NCI-H2107 (cell line): ENCODE measurements at places on chromosomes 5 and 9.

DNA sequence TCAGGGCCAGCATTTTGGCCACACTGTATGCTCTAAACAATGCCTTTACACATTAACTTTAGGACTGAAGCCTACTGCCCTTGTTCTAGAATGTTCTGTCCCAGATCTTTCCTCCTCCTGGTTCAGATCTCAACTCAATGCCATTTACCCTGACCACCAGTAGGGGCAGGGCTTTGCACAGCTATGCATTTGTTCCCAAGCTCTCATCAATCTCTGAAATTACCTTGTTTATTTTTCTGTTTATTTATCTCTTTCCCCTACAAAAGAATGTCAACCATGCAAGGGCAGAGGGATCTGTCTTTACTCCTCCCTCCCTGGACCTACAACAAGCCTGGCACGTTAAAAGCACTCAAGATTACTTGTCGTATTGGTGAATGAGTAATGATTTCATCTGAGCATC is 612.9 kb downstream of the BNC2 start:
- DNase-seq: no peak

GRCh38 chr5:146620669-146621051 is 104.7 kb upstream of the GPR151 start:
- peak; percentile 75 for DNase-seq

GRCh38 chr5:56818450-56819037 is 3.2 kb downstream of the MAP3K1 start:
- DNase-seq: no peak

GRCh38 chr5:516338-516925 is 7.8 kb downstream of the SLC9A3 start:
- DNase-seq: no peak

DNA sequence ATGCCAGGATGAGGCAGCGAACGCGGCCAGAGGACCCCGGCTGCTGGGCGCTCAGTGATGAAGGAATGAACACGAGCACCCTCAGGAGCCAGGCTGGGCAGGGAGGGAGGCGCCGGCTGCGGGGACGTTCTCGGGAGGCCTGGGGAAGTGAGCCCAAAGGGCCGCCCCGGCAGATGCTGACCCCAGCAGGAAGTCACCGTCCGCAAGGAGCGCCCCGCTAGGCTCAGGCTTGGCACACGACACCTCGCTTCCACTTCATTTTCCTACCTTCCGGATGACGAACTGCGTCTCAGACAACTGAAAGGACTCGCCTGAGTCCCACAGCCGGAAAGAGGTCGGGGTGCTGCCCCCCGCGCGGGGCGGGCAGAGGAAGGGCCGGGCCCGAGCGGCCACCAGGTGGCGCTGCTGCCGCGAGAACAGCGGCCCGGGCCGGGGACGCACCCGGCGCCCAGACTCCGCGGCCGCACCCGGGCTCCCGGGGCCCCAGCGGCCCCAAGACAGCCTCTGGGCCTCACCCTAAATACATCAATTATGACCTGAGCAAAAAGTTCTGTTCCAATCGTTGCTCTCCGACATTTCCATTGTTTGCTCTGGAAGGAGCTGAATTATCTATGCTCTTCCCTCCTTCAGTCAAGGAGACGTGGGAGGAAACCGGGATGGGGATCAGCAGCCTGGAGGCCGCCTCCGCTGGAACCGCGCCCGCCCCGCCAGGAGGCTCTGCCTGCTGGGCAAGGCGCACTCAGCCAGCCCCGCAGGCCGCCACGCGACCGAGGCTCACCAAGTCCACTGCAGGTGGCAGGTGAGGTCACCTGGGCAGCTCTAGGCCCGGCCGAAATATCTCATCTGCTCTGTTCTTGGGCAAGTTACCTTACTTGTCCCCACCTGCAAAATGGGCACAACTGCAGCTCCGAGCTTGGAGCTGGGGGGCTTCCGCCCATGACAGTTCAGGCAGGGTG is 107.0 kb downstream of the ZNF354C start:
- no peak for DNase-seq

DNA sequence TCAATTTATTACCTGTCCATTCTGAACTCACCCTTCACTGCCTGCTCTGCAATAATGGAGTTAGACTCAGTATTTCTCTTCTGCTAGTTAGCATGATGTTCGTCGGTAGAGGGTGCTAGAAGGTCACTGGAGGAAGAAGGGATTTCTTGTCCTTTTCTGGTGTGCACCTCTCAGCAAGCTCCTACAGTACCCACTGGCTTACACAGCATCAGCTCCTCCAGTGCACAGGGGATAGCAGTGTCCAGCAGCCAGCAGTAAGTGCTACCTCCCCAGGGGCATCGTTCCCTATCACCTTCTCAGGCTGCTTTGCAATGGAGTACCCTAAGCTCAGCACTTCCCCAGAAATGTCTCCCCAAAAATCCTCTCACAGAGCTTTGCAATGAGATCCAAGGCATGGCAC is 45.9 kb upstream of the APC start:
- DNase-seq: no peak

- DNase-seq: no peak
These were observed 11.6 kb downstream of the NDST1 start for GRCh38 chr5:150519560-150519945.

GRCh38 chr9:2262386-2263071 is 247.4 kb downstream of the SMARCA2 start:
- no peak for DNase-seq

DNA sequence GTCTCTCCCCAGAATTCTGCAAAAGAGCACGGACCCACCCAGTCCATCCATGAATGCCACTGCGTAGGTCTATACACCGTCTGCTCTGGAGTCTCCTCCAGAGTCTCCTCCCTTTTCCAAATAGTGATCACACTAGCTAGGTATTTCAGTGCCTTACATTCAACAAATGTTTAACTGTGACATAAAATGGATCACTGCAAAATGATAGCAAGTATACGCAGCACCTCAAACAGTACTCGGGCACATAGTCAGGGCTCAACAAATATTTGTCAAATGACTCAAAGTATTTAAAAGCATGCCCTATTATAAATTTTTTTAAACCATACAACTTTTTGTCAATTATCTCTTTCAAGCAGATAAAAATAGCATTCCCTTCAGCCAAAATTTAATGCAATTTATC is 60.5 kb downstream of the TLE1 start:
- no peak for DNase-seq

DNA sequence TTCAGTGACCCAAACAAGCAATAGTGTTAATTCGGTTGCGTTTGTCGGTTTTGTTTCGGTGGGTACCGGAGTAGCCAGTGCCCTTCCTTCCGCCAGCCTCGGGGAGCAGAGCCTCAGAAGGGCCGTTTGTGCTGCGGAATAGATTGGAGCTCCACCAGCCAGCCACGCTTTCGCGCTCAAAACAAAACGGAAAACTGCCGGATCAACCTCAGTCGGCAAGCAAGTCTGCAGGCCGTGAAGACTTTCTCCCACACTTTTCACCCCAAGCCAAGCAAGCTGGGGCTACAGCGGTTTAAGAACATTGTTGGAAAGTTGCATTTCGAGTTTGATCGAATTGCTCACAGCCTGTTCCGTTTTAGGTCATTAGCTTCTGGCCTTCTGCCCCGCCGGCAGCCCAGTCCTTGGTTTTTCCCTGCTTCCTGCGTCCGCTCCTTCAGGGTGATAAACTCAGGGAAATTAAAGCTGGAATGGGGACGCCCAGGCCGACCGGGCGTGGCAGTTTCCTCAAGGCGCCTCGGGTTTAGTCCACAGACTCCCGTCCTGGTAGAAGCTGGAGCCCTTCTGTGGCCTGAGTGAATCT is 803 bp upstream of the CCNO start:
- DNase-seq: no peak

DNA sequence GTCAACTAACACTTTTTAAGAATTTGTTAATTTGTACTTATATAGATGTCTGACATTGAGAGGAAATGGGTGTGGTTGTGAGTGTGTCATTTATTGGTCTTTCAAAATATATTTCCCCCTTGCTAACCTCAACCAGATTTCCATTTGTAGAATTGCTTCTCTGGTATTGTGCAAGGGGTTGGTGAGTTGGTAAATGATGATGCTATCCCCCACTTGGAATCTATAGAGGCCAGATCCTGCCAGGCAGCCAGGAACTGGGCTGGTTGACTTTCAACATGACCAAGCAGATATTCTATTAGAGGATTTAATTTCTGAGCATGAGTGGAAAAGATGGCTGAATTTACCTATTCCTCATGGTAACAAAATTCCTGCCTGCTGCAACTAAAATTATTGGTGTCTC is 306.6 kb upstream of the KIF2A start:
- no peak for DNase-seq

DNA sequence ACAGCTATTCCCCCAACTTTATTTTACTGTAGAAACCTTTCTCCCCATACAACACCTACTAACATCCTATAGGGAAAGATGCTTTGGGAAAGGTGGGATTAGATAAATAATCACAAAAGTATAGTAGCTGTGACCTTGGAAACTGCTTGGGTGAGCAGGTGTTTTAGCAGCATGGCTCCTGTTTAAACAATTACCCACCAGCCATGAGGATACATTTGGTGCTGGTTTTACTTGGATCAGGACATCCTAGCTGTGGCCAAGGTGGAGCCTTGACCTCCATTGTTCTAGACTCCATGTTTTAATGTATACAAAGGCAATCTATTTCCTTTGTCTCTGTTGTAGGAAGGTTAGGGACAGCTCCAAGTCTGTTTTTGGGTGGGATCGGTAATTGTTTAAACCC is 56.8 kb upstream of the ALDH1B1 start:
- no peak for DNase-seq

DNA sequence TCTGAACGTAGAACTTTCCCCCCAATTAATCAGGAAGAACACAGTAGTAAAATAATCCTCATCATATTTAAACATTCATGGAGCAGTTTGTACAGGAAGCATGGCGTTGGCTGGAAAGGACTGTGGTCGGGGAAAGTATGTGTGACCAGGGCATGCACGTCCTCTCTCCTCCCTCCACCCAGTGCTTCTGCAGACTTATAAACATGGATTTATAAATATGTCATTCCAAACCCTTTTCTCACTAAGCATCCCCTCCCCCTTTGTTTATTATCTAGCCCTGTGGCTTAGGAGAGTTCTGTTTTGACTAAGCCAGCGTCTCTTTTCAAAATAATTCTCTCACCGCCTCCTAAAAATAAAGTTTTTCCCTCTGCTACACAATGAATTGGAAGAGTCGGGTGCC is 70.4 kb upstream of the DAP start:
- DNase-seq: no peak

- no peak for DNase-seq
These were observed 12.5 kb upstream of the SHB start for GRCh38 chr9:38081356-38082108.
